Activated naive CD8-positive, alpha-beta T cell treated with anti-CD3 and anti-CD28 coated beads, Interleukin-2, amount 50 U/mL, for 24 hours (primary cell): ENCODE measurements at places on chromosomes 6 and 20.

DNA sequence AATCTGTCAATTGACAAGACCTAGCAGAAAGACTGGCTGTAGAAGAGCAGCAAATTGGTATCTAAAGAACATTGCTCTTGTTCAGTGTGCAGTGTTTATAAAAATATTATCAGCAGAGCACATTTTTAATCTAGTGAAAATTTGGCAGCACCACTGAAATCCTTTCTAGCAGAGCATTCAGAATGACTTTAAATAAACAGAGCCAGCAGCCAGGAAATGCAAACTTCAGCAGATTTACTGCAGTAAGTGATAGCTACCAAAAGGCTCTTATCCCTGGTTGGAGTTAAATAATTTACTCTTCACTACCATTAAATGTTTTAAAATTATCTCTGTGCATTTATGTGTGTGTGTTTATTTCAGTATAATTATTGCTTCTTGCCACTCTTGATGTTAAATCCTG lies 590.9 kb upstream of the CITED2 start:
- DNase-seq = no peak

DNA sequence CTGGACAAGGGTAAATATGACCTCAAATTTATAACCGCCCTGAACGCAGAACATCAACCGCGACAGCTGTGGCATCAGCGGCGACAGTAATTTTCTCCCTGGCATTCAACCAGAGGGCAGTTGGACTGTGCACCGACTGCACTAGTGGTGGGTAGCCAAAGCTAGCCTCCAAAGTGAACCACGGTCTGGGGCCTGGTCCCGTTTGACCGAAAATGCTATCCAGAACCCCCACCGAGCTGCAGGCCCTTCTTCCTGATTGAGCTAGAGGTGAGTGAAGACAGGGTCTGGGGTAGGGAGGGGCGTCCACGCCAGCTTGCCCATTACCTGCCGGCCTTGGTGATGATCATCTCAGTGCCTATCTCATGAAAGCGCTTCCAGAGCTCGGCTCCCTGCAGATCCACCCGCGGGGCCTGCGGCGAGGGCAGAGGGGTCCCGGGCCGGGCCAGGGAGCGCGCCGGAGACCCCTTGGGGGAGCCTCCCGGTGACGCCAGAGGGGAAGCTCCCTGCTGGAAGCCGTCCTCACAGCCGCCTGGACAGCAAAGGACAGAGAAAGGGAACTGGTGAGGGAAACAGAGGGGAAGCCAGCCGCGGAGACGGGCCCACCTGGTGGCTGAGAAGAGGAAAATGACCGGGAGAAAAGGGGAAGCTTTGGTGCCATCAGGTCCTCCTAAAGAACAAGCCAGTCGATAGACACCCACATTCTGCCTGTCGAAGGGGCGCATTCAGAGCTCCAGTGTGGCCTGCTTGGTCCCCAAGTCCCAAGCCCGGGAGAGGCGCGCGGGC lies 2.0 kb downstream of the TBX18 start:
- no peak for DNase-seq

- DNase-seq = peak; percentile 45
These were observed 16.1 kb upstream of the CCN6 start for GRCh38 chr6:112037783-112038216.

DNA sequence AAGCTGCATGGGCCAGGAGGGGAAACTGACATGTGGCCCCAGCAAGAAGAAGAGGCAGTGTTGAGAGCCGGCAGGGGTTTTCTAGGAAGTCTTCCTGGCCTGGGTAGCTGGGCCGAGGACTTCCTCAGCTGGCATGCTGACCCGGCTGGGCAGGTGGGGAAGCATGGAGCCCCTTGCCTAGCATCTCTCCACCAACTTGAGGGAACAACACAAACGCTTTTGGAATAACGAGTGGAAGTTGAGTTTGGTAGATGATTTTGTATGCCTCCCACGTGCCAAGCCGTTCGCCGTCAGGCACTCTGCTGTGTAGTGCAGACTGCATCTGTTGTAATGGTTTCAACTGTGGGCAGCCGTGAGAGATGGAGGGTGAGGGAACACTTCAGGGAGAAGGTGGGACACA lies 7.3 kb downstream of the TMEM181 start:
- DNase-seq = no peak

- peak; percentile 45 for DNase-seq
These were observed 46.5 kb upstream of the SNAP25 start for GRCh38 chr20:10171864-10172751.

GRCh38 chr6:34243131-34243771 lies 5.6 kb downstream of the SMIM29 start:
- no peak for DNase-seq

- no peak for DNase-seq
These were observed 75.9 kb downstream of the RREB1 start for GRCh38 chr6:7183707-7184106.

GRCh38 chr20:39057911-39058310 lies 95.8 kb downstream of the DHX35 start:
- DNase-seq = no peak

DNA sequence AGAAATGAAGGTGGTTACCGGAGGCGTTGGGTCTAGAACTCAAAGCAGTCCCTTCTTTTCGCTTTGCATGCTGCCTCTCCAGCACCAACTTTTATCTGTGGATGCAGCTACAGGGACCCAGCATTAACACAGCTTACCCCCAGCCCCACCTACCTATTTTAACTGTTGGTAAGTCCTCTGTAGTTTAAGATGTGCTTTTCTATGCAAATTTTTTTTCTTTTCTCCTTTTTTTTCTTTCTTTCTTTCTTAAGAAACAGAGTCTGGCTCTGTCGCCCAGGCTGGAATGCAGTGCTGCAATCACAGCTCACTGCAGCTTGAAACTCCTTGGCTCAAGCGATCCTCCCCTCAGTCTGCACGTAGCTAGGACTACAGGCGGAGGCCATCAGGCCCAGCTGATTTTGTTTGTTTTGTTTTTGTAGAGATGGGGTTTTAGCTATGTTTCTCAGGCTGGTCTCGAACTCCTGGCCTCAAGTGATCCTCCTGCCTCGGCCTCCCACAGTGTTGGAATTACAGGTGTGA lies 6.5 kb upstream of the USP45 start:
- no peak for DNase-seq

- no peak for DNase-seq
These were observed 577 bp upstream of the SLC24A3 start for GRCh38 chr20:19211661-19212468.

DNA sequence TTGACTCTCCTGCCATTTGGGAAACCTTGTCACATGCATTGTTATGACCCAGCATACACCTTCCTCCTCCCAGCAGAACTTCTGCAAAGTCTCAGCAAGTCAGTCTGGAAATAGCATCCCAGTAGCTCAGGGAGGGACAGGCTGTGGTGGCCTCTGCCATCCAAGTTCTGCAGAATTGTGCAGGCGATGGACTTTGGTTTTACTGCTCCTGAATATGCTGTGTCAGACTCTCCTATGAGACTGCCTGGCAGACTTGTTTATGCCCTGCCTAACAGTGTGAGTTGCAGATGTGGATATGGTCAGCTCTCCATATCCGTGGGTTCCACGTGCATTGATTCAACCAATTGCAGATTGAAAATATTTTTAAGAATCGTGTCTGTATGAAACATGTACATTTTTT lies 52.8 kb downstream of the SNRNP48 start:
- no peak for DNase-seq

- peak; percentile 26 for DNase-seq
These were observed 9.3 kb upstream of the ATG5 start for GRCh38 chr6:106334646-106335448.

- DNase-seq = no peak
These were observed 146.2 kb upstream of the CARMIL1 start for GRCh38 chr6:25132934-25133333.

GRCh38 chr6:157981395-157982101 lies at the start of gene SYNJ2:
SYNJ2 (plus strand) TSS chr6:157981863; CDS start chr6:157981962, 99 bp downstream.
- peak; percentile 79 for DNase-seq

DNA sequence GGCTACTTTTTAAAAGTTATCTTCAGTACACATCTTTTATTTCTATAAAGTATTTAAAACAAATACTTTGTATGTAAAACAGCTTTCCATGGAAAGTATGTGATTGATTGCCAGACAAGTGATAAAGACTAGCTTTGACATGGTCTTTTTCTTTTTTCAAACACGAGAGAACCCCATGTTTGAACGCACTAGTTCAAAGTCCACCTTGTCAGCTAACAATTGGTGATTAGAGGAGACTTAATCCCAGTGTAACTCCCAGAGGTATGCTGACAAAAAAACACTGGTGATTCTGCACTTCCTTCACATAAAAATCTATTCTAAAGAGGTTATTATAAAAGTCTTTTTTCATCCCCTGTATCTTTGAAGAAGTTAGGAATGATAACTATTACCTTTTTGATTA lies 438.1 kb downstream of the GJA1 start:
- no peak for DNase-seq

GRCh38 chr6:161373905-161374451 lies 100.1 kb upstream of the AGPAT4 start:
- peak; percentile 71 for DNase-seq

DNA sequence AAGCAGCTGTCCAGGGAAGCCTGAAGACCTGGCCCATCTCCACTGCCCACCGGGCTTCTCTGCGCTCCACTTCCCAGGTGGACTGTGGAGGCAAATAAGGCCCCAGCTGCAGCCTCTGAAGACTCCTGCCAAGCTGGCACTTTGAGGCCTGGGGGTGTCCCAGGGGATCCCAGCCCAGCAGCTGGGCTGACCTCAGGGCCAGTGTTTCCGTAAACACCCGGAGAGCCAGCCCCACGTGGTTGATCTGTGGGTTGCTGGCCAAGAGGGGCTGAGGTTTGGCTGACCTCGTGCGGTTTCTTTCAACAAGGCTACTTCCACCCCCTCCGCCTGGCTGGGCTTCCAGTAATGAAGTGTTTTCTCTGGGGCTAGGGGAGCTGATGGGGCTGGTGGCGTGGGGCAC lies 12.4 kb upstream of the CCN5 start:
- DNase-seq = no peak

GRCh38 chr6:105952772-105953690 lies 133.1 kb upstream of the PRDM1 start:
- no peak for DNase-seq
